ENCODE measurements at places on chromosomes 4 and X.

DNA sequence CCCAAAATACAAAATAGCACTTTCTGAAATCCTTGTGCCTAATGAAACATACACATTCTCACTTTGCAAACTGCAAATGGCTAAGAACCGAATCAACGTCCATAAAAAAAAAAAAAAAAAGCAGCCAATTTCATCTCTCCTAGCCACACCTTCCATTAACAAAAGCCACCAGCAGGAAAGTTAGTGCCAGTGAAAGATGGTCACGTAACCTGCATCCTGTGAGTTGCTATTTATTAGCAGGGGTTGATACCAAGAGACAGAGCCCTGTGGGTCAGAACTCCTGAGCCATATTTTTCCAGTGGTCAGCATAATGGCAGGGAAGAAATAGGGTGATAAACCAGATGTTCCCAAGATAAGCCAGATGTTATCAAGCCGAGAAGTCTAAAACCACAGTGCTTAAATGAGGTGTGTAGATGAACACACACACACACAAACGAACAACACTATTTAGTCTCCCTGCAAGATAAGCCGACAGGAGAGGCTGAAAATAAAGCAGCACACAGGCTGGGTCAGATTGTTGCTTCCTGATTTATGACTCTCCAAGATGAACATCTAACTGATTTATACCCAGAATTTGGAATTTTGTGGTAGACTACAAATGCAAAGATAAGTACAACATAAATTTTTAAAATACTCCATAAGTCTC, 11.5 kb downstream of the PPARGC1A start:
- DNase-seq = no peak

GRCh38 chr4:38576767-38577166, 87.2 kb upstream of the KLF3 start:
- no peak for DNase-seq

DNA sequence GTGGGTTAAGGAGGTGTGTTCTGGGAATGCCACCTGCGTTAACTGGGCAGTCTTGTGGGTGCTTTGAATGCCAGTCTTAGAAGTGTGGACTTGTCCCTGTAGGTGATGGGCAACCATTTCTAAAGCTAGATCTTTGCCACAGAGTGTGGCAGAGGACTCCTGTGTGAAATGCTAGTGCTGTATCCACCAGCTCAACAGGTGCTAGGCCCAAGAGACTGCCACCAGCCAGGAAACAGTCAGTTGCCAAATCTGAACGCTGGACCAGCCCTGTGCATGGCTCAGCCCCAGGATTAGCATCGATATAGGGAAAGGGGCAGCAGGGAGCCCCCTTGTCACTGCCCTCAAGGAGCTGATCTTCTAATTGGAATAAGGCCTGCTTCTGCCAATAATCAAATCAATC, 35.3 kb downstream of the STARD8 start:
- DNase-seq = no peak

GRCh38 chr4:83316459-83317165, 18.0 kb downstream of the HPSE start:
- no peak for DNase-seq

DNA sequence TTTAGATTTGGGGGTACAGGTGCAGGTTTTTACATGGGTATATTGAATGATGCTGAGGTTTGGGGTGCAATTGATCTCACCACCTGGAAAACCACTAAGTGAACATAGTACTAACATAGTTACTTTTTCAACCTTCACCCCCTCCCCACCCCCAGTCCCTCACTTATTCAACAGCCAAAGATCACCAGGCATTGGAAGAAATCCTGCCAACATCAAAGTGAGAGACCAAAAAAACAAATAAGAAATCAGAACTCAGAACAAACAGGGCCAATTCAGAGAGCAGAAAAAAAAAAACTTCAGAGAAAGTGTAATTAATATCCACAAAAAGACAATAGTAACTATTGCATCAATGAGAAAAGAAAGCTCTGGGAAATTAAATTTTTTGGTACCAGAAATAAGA, 20.5 kb upstream of the LAP3 start:
- no peak for DNase-seq

GRCh38 chr4:159281771-159282170, 178.9 kb downstream of the RAPGEF2 start:
- no peak for DNase-seq

DNA sequence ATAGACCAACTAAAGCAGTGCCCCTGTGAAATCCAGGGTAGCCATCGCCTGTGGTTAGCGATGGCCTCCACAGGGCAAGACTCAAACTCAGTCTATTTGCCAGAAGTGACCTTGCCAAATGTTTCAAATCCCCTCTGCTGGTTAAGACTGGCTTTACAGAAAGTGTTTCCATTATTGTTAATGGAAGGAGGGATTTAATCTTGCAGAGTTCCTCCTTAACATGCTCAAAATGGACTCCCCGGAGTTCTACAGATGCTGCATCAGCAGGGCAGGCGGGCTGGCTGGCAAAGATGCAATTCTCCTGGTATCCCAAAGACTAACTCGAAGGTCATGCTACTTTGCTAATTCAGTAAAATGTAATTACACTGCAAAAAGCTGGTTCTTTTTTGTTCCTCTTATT, 313.0 kb upstream of the SLC7A11 start:
- no peak for DNase-seq

GRCh38 chr4:29151584-29151983, 1568.6 kb upstream of the PCDH7 start:
- no peak for DNase-seq

DNA sequence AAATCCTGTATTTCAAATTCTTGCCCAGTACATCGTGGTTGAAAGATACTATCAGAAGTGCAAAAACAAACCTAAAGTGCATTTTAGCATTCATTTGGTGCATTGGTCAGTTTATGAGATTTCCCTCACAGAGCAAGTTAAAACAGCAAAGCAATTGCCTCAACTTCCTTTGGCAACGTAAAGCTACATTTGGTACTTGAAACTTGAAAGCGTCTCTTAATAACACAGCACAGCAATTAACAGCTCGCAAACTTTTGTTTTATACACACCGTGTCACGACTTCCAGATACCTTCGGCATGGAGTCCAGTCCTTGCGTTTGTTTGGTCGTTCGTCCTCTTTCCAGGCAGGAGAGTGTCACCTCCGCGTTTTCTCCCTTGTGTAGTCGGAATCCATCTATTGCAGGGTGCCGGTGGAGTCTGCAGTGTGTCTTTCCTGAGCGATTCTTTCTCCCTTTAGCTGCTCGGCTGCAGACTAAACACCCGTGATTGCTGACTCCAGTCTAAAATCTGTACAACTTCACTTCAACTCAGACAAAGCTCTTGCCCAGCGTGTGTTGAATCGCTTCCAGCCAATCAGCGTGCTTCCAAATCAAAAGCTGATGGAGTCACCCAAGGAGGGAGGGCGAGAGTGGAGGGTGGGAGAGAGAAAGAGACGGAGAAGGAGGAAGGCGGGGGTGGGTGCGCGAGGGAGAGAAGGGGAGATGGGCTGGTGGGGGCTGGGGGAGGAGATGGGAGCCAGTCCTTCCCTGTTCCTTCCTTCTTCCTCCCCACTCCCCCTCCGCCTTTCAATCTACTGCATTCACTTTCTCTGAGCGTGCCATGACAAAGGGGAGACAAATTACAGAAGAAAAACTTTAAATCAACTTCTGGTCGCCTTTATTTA, at the start of gene PCDH18:
PCDH18 (minus strand) TSS at position 509 of the 883 bp plus-strand sequence; CDS start at position 103, 406 bp downstream.
- no peak for DNase-seq

DNA sequence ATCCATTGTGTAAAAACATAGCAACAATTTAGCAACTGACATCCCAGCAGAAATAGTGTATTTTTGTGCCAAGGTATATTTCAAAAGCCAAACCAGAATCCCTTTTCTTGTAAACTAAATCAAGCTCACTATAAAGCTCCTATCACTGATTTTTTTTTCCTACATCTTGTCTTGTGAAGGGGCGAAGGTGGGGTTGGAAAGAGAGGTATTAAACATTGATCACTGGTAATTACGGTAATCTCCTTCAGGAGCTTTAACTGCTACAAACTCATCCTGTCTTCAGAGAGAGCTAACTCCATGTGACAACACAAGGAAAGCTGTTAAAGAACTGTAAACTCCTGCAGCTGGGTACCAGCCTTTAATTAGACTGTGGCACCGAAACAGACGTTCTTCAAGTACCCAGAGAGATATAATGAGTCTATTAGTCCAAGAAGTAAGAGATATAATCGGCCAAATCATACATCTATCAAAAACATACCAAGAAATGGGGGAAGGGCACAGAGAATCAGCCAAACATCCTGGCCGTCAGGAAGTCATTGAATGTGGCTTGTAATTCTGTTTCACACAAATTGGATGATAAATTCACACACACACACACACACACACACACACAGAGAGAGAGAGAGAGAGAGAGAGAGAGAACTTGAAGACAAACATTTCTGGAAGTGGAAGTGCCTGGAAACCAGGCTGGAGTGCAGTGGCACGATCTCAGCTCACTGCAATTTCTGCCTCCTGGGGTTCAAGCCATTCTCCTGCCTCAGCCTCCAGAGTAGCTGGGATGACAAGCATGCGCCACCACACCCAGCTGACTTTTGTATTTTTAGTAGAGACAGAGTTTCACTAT, 111.9 kb upstream of the PPARGC1A start:
- DNase-seq = no peak

DNA sequence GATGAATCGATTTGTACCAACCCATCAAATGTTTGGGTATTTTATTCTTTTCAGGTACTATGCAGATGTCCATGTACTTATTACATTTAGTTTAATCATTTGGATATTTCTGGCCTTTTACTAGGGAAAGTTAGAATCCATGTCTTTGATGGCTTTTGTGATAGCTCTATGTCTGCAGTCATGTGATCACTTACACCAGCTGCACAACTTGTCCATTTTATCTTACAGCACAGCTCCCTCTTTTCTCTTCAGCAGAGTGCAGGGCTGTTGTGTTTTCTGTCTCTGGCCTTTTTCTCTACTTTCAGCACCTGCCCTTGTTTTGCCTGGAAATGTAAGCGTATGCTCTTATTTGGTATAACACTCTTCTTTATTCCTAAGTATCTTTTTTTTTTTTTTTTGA, 30.6 kb downstream of the WWC2 start:
- no peak for DNase-seq

- DNase-seq = no peak
These were observed 754 bp upstream of the KLF3 start for GRCh38 chr4:38663090-38663800.

DNA sequence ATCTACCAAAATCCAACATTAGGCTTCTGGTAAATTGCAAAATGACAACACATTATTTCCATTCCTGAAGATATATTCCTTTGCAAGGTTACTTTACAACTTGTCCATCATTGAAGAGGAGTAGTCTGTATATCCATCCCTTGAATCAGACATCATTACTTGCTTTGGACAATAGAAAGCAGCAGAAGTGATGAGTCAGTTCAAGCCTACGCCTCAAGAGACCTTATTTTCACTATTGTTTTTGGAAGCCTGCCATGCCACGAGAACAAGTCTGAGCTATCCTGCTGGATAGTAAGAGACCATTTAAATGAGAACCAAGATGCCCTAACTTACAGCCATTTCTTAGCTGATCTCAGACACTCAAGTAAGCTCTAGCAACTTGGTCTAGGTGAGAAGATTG, 246.0 kb upstream of the HHIP start:
- DNase-seq = no peak

DNA sequence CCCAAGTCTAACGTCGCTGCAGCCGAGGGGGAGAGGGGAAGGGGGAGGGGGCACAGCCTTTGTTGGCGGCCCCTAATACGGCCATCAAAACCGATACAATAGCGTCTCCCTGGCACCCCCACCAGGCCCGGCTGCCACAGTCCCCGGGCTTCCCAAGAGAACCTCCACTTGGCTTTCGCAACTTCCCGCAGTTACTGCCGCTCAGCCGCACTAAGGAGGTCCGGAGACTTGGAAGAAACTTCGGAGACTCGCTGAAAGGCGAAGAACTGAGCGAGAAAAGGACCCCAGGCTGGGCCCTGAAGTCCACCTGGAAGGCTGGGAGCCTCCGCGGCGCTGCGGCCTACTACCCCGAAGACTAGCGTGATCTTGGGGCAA, 2.8 kb downstream of the NKX6-1 start:
- DNase-seq = no peak

DNA sequence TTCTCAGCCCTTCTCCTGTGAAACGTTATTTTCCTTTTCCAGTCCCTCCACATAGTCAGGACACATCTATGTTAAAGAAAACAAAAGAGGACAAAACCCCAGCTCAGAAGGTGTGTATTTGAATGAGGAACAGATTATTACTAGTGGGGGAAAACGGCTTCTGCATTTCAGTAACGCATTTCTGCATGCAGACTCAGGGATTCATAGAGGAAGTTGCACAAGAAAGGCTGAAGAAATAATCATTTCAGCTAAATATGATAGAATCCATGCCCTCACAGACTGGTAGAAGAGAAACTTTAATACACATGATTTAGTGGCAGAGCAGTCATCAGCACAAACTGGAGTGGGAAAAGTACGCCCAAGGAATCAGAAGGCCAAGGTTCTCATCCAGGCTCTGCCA, 270.8 kb upstream of the FGF13 start:
- DNase-seq = no peak

- no peak for DNase-seq
These were observed 66.6 kb downstream of the INTS12 start for GRCh38 chr4:105641845-105642244.

GRCh38 chr4:165740911-165741310, 132.1 kb upstream of the TLL1 start:
- DNase-seq = no peak

- no peak for DNase-seq
These were observed 45.7 kb upstream of the GATB start for GRCh38 chr4:151806511-151806927.

- no peak for DNase-seq
These were observed 7.1 kb downstream of the RASSF6 start for GRCh38 chr4:73613130-73613529.

DNA sequence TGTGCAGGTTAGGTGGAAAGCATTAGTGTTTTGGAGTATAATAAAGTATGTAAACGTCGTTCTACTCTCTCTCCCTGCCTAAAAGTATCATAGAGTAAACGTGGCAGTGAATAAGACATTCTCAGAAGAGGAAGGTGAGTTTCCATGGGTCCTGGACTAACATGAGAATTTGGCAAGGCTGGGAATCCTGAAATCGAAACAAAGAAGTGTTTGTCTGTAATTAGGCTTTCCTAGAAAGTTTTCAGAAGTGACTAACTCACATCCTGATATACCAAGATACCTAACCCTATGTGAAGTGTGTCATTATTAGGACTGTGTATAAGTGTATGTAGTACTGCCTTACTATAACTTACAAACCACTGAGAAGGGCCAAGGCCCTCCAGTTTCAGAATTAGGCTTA, 50.7 kb upstream of the MAOA start:
- DNase-seq = no peak

GRCh38 chrX:134886002-134886596, 104.7 kb upstream of the SMIM10 start:
- DNase-seq = no peak

- no peak for DNase-seq
These were observed 276.9 kb upstream of the TACR3 start for GRCh38 chr4:103996637-103997036.

Measured in stimulated activated CD8-positive, alpha-beta memory T cell treated with anti-CD3 and anti-CD28 coated beads, Interleukin-12 subunit alpha, Interleukin-12 subunit beta, amount 100 ng/mL, for 1 hour (primary cell).